ENCODE measurements at places on chromosomes 5 and 9. TPM values are rescaled to one million over a fixed set of nuclear protein-coding genes. Genes with fewer than 3 reads are reported as not detected.

DNA sequence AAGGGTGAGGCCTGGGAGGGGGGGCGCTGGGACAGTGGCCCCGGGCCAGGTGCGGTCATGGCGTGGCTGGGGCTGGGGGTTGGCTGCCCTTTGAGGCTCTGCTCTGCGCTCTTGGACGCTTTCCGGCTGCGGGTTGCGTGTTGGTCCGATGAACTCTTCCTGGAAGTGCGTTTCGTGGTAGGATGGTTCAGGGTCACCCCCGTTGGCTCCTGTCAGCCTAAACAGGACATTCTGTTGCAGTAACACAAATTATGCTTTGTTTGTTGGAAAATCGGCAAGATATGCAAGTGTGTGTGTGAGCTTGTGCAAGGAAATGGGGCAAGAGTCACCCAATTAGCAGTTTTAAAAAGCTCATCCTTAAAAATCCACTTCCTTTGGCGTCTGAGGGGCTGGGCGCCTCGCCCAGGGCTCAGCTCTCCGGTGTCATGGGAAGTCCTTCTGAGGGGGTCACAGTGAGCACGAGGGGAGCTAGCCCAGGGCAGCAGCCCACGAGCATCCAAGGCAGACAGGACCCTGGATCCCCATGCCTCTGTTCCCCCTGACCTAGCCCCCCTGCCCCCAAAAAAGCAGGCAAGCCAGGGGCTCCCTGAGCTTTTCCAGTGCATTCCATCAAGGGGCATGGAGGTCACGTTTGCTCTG lies 22.2 kb upstream of the RNU6ATAC start:
- DNase-seq = no peak

The GCNT4 gene
- total RNA-seq = 0.82 TPM

DNA sequence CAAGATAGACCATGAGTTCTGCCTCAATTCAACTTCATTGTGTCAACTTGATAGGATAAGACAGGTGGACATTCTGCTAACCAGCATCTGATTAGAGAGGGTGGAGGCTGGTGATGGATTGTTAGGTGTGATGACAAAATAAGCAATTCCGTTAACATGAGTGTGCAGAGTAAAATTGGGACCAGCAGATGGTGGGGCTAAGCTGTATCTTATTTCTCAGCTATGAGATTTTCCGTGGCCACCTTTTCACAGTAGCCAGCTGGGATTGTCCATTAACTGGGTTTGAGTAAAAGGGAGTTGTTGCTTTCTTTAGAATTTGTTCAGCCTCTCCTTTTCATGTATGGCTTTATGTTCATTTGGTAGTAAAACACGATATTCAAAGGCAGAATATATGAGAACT lies 28.8 kb upstream of the TAL2 start:
- DNase-seq = peak; percentile 91

The IGFBPL1 gene
- 1.2 TPM for total RNA-seq

DNA sequence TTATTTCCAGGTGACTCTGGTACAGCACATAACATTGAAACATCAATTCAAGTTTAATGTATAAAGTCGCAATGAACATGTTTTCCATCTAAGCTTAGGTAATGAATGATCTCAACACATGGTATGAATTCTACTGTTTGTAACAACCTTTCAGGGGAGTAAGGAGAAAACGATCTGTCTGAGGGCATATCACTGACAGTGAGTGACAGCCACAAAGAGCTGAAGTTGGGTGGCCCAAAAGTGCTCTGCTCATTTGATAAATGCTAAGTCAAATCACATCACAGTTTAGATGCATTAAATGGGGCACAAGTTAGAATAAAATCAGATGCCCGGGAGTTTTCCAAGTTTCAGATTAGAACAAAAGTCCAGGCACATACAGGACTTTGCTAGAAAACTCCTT lies 1.2 kb downstream of the FANCC start:
- no peak for DNase-seq

The MYMK gene
- total RNA-seq = 18.3 TPM

DNA sequence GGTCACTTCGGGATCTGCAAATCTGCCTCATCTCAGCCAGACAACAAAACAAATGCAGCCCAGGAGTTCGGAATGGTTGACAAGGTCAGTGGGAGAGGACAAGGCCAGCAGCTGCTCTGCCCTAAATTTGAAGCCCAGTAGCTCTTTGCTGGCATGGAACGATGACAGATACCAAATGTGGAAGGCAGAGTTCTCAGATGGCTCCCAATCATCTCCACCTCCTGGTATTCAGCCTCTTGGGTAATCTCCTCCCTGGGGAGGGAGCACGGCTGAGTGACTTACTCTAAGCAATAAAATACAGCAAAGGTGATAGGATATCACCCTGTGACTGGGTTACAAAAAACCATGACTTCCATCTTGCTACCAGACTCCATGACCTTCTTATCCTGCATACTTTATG lies 172.8 kb downstream of the ENTREP1 start:
- no peak for DNase-seq

DNA sequence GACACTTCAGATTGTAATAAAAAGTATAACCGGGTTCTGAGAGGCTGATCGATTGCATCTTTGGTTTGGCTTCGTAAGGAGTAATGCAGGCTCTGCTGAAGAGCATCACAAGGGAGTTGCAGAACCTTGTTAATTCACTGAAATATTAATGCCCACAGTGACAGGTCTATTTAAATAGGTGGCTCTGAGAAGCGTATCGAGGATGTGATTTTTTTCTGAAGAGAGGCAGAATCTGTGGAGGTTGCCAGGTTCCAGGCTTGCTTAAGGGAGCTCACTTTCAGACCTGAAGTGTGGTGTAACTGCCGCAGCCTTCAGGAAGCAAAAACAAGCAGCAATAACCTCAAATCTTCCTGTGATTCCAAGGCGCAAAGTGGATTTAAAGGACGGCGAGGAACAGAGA lies 80.3 kb downstream of the ANKRD33B start:
- DNase-seq = no peak

The RASEF gene
- 5.5 TPM for total RNA-seq

- no peak for DNase-seq
Observed at GRCh38 chr5:177328545-177329231, 17.0 kb upstream of the MXD3 start.

The NMUR2 gene
- not detected for total RNA-seq

DNA sequence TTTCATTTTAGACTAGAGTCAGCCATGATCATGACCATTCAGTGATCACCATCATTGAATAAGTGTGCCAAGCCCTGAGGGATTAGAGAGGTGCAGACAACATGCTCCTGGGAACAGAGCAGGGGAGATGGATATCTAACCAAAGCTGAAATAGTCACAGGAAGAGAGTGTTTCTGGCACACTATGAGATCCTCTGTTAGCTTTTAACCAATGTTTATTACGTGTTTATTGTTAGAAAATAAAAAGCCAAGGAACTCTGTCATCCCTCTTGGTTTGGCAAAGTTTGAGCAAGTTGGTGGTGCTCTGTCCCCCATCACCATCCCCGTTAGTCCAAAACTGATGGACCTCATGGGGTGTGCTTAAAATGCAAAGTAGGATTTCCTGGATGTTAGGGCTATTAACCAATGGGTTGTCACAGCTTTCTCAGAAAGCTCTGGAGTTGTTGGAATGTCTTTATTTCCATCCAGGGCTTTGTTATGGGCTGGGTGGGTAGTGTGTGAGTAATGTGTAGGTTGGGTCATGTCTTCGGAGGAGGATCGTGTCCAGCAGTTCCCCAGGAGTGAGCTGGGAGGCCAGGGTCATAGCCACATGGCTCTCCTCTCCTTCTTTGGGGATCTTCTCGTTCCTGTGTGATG lies 34.9 kb downstream of the SLC28A3 start:
- no peak for DNase-seq

The UBE2QL1 gene
- total RNA-seq = 2.3 TPM
